Ovary (tissue), 10 donors: ENCODE measurements at places on chromosomes 1 and 21.

GRCh38 chr21:26800970-26801431 is 44.2 kb downstream of the ADAMTS1 start:
- peak; percentile 45 for DNase-seq

- DNase-seq, result no peak
Measured at GRCh38 chr1:229208481-229208880, 62.4 kb upstream of the RAB4A start.

DNA sequence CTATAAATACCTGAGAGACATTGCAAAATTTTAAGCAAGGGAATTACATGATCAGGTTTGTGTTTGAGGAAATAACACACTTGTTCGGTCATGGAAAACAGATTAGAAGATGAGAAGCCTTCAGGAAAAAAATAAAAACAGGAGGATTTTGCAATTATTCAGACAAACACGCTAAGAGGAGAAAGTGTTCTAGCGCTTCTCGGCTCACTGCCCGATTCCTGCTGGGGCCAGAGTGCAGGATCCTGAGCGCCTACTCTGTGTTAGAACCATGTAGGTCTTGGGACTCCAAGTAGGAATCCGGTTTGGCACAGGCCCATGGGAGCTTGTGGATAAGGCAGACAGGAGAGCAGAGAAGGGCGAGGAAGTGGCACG is 8.1 kb upstream of the PRELP start:
- DNase-seq, result peak; percentile 98

DNA sequence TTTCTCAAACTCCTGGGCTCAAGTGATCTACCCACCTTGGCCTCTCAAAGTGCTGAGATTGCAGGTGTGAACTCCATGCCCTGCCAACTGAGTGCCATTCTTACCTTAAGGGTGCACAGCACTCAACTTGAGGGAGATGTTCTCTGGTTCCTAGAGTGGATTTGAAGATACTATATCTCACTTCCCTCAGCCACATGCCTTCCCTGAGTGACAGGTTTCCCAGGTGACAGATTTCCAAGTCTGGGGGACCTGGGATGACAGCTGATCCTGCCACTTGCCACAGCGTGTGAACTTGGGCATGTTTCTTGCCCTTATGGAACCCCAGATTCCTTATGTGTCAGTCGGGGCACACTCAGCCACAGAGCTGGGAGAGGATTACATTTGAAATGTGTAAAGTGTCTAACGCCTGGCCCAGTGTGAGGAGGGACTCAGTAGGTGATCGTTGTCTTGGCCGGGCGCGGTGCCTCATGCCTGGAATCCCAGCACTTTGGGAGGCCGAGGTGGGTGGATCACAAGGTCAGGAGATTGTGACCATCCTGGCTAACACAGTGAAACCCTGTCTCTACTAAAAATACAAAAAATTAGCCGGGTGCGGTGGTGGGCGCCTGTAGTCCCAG is 29.6 kb upstream of the BTG2 start:
- DNase-seq, result no peak

DNA sequence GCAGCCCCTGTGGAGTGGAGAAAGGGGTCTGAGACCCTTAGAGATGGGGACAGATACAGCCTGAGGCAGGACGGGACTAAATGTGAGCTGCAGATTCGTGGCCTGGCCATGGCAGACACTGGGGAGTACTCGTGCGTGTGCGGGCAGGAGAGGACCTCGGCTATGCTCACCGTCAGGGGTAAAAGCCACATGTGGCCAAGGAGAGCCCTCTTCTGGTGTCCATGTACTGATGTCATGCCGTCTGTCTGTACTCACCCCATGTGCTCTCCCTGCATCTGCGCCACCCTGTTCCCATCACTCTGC is 84.7 kb downstream of the OBSCN start:
- no peak for DNase-seq

DNA sequence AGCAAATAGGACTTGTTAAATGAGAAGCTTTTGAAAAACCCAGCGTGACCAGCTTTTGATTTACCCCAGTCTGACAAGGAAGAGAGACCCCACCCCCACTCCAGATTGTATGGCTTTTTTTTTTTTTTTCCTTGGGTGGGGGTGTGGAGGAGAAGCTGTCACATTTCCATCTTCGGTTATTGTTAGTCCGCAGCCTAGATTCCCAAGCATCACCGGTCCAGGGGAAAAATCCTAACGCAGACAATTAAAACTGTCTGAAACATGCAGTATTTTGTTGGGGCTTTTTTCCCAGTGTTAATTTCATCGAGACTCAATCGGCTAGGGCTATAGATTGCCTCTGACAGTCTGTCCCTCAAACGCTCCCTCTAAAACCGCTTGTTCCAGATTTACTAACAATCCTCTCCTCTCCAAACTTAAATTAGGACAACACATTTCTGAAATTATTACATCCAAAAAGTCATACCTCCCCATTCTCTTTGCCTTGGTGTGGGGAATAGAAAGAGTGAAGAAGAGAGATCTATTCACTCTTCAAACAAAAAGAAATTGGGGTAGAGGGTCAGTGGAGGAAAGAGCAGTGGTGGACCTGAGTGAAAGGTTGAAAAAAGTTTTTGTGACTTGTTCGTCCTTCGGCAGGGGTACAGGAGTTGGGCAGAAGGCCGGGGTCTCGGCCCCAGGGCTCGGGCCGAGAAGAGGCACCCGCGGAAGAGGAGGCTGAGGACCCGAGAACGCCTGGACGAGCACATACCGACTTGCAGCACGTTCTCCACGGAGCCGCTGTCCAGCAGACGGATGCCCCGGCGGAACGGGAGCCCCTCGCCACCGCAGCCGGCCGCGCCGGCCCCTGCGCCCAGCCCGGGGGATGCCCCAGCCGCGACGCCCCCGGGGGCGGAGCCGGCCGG is 1.1 kb downstream of the ZSWIM5 start:
- peak; percentile 62 for DNase-seq

DNA sequence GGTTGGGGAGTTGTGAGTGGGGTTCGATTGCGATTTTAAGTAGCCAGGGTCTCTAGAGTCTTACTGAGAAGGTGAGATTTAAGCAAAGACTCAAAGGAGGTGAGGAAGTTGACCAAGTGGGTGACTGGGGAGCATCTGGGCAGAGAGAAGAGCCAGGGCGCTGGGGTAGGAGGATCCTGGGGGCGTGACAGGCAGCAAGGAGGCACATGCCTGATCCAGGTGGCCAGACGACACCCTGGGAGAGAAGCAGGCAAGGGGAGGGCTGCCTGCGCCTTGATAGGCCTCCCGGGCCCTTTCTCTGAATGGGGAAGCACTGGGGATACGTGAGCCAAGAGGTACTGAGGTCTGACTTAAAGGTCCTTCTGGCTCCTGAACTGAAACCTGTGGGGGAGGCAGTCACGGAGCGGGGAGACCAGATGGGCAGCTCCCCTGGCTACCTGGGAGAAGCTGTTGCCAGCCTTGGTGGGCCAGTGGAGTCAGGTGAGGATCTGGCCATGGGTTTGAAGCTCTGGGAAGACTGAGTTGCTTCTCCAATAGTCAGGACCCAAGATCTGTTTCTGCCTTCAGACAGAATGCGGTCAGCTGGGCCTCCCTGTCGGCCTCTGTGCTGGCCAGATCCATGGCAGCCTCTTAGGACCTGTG is 5.4 kb downstream of the ZBTB48 start:
- no peak for DNase-seq

GRCh38 chr1:178232949-178233348 is 139.0 kb downstream of the RASAL2 start:
- DNase-seq, result no peak

DNA sequence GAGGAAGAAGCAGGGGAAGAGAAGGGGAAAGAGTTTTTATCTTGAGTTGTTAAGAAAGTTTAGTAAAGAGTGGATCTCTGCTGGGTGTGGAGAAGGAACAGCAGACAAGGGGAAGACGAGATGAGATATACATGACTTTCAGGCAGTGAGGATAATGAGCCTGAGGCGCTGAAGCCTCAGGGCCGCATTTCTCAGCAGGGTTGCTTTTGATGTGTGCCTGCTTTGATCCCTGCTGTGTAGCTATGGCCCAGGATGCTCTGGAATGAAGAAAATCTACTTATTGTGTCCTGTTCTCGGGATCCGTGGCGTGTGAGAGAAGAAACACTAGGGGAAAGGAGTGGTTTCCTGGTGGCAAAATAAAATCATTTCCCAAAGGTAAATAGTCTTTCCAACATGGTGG is 15.1 kb upstream of the RPE65 start:
- no peak for DNase-seq

- peak; percentile 81 for DNase-seq
Measured at GRCh38 chr1:13960375-13960987, 260.5 kb downstream of the PRDM2 start.

- no peak for DNase-seq
Measured at GRCh38 chr1:109569323-109569722, 20.9 kb downstream of the GNAI3 start.

DNA sequence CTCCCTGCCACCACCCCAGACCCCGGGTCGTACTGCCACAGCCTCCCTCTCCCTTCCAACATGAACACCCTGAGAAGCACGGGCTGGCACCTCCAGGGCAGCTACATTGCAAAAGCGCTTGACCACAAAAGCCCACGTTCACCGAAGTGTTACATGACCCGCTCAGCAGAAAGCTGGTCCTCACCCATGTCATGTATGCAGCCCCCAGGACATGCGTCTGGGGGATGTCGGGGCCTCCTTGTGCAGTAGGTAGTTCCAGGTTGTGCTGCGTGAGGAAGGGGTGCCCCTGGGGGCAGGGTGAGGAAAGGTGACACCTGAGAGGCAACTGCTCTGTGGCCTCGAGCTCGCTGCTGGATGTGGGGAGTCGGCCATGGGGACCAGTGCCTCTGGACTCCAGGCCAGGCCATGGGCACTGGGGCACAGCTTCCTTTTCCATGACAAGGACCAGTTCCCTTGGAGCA is 102.0 kb upstream of the C1orf174 start:
- DNase-seq, result no peak

DNA sequence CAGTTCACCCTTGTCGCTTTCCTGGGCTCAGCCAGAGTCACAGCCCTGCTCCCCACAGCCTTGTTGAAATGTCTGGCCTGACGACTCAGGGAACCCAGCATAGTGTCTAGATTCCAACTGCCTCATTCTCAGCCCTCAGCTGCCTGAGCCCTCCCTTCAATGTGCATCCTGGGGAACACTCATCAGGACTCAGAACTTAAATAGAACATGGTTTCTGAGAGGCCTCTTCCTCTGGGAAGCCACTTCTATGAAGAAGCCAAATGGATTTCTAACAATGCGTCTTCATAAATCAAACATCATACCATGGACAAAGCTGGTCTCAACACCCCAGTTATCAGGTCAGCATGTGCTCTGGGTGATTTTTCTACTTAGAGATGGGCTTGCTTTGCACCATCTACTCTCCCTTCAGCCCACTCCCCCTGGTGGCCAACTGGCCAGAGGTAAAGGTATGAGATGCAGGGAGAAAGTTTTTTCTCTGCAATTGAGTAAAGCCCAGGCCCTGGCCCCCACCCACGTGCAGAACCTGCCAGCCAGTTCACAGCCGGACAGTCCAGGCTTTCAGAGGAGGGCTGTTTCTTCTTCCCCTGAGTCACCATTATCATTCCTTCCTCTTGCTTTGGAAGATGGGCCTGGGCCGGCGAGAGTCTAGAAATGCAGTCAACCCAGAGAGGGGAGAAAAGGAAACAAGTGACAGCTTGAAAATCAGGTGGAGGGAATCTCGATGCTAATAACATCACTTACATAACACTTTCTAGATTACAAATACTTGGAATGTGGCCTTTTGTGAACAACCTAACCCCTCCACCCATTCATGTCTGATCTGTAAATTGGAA is 32.1 kb downstream of the CD244 start:
- peak; percentile 45 for DNase-seq

DNA sequence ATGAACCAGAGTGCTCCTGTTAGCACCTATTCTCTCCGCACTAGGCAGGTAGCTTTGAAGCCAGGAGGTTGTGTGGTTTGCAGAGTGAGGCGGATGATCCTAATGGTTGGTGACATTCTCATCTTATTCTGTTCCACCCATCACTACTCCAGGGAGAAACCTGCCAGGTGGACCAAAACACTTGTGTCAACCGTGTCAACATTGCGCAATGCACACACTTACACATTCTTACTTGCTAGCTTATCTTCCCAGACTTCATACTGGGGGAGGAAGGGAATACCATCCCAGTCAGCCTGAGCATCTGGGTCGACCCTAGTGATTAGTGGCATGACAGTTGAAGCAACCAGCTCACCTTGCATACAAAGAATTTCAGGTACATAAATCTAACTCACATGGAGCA is 236.9 kb downstream of the RPS6KC1 start:
- DNase-seq, result no peak

DNA sequence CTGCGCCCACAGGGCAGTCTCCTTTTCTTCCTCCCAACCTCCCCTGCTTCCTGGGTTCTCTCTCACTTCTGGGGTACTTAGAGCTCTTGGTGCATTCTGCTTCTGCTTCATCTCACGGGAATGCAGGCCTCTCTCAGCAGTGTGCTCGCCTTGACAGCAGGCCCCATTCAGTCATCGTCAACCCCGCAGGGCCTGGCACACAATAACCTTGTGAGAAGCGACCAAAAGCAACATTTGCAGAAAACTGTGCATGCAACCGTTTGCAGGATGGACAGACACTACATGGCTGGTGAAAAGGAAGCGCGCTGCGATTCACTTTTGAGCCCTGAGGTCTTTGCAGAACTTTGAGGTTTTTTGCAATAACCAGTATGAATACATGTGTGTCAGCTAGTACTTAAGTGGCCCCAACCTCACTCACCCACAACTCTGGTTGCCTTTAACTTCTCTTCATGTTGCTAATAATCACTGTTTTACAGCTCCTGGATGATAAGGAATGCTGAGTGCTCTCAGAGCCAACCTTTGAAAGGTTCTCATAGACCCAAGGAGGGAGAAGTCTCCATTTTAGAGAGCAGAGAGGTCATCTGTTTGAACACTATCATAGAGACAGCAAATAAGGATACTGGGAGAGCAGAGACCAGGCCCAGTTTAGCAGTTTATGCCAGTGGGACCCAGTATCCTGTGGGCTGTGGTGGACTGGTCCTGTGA is 2.5 kb upstream of the CD160 start:
- no peak for DNase-seq

GRCh38 chr1:156422602-156423091 is 53.6 kb downstream of the RHBG start:
- no peak for DNase-seq

- DNase-seq, result no peak
Measured at GRCh38 chr1:3244927-3245315, 175.9 kb downstream of the PRDM16 start.

DNA sequence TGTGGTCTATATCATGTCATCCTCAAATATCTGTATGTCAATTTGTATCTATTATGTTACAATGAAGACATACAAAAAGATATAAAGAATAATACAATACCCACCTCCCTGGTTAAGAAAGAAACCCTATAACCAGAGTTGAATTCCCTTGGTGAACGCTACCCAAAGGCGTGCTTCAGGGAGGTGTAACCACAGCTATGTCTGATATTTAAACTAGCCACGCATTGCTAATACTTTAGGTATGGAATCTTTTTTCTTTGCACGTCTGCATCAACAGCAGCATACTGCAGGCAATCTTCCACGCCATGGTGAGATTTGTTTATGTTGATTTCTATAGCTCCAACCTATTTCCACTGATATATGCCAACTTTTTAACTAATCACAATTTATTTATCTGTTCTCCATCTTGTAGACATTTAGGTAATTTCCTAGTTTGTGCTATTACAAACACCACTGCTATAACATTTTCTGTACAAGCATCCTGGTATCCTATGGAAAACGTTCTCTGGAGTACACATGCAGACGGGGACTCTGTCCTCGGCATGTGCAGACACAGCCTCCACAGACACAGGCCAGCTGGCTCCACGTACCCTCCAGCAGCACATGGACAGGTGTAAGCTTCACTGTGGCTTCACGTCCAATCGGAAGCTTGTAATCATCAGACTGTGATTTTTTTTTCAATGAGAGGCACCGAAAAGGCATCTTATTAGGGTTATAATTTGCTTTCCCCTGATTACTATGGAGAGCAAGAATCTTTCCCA is 58.5 kb downstream of the HSF2BP start:
- DNase-seq, result no peak
